ENCODE measurements at places on chromosomes 7 and 10. TPM values are rescaled to one million over a fixed set of nuclear protein-coding genes. Genes with fewer than 3 reads are reported as not detected.
A peak's percentile ranks its signal among the peaks of the same experiment; 100 is the strongest.

GRCh38 chr7:130999926-131000325 lies 265.9 kb upstream of the KLF14 start:
- no peak for DNase-seq

DNA sequence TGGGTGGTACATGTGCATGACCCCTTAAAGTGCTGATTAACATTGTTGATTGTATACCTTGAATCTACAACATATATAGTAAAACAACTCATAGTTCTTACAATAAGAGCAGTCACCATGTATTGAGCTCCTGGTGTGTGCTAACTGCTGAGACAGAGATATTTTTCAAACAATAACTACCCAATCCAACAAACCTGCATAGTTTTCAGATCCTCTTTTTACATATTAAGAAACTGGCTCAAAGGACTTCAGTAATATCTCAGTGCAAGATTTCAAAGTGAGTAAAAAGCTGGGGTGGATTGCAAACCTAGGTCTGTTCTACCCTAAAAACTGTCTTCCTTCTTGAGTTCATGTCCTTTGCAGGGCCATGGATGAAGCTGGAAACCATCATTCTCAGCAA lies 272.2 kb downstream of the SNX13 start:
- DNase-seq: no peak

DNA sequence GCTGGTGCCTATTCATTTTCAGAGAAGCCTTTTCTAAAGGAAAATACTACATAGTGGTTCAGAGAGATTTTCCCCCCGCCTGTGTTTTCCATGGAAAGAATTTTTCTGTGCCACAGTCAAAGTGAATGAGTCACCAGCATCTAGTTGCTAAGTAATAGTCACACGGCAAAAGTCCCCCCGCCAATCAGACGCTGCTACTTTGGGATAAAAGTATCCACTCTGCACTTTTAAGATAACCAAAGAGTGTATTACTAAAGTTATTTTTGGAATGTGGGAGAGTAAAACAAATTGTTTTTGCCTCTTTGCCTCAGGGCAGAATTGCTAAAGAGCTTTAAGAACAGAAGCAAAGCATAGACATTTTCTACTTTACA lies 23.5 kb downstream of the ABLIM1 start:
- no peak for DNase-seq

DNA sequence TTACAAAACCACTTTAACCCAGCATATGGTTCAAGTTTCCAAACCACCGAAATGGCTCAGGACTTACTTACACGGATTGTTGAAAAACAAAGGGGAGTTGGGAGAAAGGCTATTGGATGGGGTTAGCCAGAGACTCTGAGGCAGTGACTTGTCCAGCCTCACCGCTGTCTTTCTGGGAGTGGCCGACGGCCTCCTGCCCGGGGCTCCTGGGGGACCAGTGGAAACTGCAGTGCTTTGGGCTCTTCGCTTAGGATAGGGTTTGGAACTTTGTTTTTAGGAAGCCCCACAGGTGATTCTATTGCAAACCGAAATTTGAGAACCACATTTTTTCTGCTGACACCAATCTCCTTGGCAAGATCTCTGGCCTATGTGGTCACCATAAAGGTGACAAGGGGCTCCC lies 38.1 kb upstream of the R3HCC1L start:
- DNase-seq: no peak

GRCh38 chr10:77710081-77710551 lies 72.5 kb upstream of the KCNMA1 start:
- peak; percentile 33 for DNase-seq

GRCh38 chr7:141312395-141312794 lies 238.5 kb downstream of the TMEM178B start:
- DNase-seq: no peak

GRCh38 chr7:47502240-47502877 lies 79.6 kb downstream of the TNS3 start:
- no peak for DNase-seq

Gene SAP25
- total RNA-seq: 1.5 TPM

Gene CUL2
- 40.3 TPM for total RNA-seq

Gene CHAT
- total RNA-seq: not detected

Gene RNF133
- total RNA-seq: 0.53 TPM

Measured in neural progenitor cell (in vitro differentiated cells).